ENCODE measurements at places on chromosomes 16 and 17.
A peak's percentile ranks its signal among the peaks of the same experiment; 100 is the strongest.

GRCh38 chr16:50351116-50351515 is 17.7 kb downstream of the BRD7 start:
- DNase-seq, result no peak

DNA sequence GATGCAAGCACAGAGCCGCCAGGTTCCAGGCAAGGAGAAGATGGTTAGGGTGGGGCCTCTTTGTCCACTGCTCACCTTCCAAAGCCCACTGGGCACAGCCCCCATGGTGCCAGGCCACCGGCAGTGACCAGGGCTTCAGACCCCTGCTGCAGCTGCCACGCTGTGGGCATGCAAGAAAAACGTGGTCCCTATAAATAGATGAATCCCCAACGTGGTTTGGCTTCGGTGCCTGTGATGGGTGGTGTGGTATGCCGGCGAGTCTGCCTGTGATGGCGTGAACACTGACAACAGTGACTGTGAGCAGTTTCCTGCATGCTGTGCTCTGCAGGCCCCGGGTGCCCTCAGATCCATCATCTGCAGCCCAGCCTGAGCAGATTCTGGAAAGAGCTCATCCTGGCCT is 36.6 kb downstream of the RAB11FIP4 start:
- DNase-seq, result no peak

DNA sequence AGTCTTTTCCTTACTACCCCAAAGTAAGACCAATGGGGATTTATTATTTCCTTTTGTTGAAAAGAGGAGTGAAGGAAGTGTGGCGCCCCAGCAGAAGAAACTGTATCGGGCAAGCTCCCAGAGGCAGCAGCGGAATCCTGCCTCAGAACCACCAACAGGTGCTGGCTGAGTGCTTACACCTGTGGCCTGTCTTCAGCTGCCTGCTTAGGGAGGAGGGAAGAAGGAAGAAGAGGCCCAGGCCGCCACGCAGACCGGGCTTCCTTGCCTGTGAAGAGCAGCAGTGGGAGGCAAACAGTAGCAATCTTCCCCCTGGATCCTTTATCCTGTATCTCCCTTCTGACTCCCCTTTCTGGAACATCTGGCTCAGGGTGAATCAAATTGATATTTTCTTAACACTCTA is 134.7 kb downstream of the AATF start:
- peak; percentile 84 for DNase-seq

DNA sequence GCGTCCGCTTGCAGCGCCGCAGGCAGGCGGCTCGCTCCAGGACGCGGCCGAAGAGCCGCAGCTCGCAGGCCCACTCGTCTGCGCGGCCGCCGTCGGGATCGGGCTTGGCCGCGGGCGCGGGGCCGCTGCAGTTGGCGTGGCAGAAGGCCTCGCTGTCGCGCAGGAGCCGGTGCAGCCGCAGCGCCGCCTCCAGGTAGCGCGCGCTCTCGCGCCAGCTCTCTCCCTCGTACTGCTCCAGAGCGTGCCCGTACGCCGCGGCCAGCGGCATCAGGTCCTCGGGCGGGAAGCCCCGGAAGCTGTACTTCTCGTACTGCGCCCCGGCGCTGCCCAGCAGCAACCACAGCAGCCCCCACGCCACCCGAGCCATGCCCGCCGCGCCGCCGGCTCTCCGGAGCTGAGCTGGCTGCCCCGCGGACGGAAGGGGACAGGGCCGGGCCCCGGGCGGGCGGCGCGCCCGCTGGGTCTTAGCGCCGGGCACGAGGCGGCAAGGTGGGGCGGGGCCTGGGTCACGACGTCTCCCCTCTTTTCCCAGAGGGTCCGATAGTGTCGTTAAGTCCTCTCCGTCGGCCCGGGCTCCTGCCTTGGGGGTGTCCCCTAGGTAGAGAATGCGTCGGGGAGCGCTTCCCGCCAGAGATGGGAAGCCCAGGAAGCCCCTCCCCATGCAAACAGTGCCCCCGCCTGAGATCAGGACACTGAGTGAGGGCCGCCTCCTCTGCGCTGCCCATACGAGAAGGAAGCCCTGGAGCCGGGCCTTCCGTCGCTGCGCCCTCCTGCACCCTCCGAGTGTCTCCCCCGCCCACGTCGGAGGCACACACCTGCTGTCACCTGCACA is at the start of gene P3H4:
P3H4 (minus strand) TSS at position 401 of the 832 bp plus-strand sequence; CDS start at position 367, 34 bp downstream.
- peak; percentile 77 for DNase-seq

DNA sequence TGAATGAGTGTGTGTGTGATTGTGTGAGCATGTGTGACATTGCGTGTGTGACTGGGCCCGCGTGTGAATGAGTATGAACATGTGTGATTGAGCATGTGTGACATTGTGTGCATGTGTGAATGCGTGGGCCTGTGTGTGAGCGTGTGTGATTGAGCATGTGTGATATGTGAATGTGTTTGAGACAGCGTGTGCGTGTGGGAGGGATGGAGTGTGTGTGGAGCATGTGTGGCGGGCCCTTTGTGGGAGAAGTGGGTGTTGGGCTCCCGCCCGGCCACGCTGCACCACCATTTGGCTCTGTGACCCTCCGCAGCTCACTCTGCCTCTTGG is 22.7 kb upstream of the GSE1 start:
- no peak for DNase-seq

GRCh38 chr16:89122322-89122851 is 28.7 kb downstream of the ACSF3 start:
- DNase-seq, result no peak

- no peak for DNase-seq
These were observed 5.3 kb upstream of the HSD11B2 start for GRCh38 chr16:67425580-67425979.

- DNase-seq, result no peak
These were observed 26.7 kb downstream of the KDM8 start for GRCh38 chr16:27229891-27230470.

DNA sequence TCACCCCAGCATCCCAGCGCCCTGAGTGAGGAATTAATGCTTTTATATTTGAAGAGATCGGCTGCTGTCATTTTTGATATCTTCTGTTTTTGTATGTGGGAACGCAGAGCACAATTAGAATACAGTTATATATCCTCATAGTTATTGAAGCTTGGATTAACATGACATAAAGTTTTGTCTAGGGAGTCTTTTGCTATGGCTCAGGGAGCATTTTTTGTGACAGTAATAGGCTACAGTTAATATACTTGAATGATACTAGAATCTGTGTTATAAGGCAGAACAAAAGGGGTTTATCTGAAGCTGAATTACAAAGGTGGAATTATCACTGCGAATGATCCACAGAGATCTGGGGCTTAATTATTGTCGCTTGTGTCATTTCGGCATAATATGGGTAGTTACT is 239.4 kb downstream of the MSI2 start:
- DNase-seq, result no peak

DNA sequence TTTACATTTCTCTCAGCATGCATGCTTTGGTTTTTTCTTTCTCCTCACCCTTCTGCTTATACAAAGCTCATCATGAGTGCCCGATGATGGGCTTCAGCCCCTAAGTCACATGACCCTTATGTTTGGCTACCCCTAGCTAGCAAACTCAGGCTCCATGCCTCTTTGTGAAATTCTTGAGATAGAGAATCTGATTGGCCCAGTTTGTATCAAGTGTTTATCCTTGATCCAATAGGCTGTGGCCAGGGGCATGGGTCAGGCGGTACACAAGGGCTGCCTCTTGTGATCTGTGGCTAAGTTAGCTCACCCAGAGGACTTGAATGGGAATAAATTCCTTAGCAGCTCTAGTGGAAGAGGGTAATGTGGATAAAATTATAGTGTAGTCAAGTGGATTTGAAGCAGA is 11.5 kb upstream of the TOX3 start:
- peak; percentile 6 for DNase-seq

DNA sequence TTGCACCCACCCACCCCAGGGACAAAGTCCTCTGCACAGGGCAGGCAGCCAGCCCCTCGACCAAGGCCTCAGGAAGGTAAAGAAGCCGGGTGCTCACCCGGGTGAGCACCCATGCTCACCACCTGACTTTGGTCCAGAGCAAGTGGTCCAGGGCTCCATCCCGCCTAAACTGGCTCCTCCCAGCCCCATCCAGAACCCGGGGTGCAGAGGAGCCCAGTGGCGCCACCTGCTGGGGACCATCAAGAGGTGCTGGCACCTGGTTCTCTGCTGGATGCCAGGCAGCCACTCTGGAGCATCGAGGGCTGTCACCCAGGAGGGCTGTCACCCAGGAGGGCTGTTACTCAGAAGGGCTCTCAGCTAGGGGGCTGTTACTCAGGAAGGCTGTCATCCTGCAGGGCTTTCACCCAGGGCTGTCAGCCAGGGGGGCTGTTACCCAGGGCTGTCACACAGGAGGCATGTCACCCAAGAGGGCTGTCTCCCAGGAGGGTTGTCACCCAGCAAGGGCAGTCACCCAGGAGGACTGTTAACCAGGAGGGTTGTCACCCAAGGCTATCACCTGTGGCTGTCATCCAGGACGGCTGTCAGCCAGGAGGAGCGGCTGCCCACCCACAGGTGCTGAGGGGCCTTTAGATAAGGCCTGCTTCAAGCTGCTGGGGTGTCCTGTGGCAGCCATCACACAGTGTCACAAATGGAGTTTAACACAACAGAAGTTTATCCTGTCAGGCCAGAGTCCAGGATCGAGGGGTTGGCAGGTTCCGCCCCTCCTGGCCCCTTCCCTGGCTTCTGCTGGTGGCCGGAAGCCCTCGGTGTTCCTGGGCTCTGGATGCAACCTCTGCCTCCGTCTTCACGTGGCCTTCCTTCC is 98.5 kb downstream of the TNFRSF13B start:
- DNase-seq, result no peak

DNA sequence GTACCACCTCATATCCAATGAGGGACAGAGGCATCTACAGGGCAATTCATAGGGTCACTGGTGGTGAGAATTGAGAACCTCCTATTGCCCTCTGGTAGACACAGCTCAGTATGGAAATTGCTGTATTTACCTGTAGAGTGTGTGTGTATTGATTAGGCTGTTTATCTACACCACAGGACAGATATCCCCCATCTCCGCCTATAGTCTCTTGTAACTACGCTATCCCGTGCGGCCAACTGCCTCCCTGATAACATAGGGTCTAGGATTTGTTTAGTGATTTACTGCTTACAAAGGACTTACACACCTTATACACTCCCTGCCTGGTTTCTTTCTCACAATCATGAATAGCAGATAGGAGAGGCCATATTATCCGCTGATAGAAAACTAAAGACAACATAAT is 1.7 kb upstream of the STAT3 start:
- DNase-seq, result no peak

- DNase-seq, result no peak
These were observed 353.9 kb upstream of the C16orf82 start for GRCh38 chr16:26712876-26713275.

DNA sequence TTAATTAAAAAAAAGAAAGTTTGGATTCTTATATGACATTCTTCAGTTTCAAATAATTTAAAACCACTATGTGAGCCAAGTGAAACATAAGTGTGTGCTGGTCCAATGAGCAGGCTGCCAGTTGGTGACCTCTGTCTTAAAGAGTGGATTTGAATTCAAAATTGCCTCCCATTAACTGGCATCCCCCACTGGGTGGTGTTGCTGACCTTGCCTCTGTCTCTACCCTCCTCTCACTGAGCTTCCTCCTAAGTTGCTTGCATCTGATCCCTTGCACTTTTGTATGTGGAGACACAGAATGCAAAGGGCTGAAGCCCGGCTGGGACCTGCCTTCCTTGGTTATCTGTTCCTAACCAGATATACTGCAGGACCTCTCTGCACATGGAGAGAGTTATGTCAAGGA is 160.6 kb downstream of the CYLD start:
- no peak for DNase-seq

DNA sequence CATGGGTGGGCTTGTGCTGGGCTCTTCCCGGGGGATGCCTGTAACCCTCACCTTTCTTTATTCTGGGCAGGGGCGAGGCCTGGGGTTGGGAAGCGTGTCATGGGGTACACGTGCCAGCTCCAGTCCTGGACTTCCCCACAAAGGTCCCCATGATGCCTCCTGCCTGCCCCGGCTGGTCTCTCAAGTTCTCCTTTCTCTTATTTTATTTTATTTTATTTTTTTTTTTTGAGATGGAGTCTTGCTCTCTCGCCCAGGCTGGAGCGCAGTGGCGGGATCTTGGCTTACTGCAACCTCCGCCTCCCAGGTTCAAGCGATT is 8.6 kb downstream of the ATP2A3 start:
- no peak for DNase-seq

DNA sequence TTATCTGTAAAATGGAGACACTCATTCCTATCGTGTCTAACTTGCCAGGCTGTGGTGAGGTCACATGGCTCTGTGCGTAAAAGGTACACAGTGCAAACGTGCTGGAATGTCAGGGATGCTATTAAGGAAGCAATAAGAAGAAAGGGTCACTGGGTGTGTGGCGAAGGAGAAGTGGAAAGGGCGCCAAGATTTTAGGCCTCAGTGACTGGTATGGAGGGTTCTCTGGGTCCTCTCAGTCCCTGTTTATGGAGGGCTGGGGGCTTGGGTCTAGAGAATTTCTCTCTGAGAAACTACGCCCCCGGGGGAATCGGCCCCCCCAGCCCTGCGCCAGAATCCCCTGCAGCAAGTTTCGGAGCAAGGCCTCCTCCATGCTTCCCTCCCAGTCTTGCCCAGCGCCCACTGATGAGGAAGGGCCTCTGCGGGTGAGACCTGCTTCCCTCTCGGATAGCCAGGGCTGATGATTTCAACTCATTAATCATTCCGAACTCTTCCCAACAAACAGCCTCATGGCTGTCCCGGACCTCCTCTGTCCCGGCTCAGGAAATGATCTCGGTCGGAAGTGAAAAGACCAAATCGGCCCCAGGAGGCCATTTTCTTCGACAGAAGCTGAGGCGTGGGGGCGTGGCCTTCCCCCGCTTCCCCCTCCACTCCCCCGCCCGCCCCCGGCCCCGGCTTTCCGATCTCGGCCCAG is 1.2 kb upstream of the HEXIM1 start:
- DNase-seq, result peak; percentile 93

DNA sequence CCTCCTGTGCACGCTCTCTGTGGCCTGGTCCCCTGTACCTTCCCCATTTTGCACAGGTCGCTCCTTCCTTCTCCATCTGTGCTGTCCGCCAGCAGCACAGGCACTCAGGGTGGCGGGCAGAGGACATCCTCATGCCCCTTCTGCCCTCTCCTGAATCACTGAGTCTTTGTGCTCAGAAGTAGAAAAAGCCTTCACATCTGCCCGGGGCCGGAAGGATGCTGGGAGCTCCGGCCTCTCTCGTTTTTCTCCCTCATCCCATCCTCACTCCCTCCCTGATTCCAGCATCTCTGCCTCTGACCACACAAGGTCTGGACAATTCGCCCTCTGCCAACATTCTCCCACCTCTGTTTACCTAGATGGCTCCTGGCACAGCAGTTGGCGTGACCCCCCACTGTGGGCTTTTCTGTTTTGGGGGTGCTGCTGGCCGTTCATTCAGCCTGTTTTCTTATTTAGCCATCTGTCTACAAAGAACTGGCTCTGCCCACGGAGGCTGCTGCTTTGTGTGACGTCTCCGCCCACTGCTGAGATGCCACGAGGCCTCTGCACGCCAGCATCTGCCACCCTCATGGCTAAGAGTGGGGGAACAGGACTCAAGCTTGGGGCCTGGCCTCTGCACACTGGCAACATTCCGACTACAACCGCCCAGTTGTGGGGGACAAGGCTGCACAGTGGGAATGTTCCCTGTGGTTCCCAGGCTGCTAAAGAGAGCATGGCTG is 36.7 kb downstream of the SEC14L5 start:
- DNase-seq, result no peak

GRCh38 chr17:34725008-34725407 is 145.6 kb downstream of the TMEM132E start:
- no peak for DNase-seq

Data from NCI-H2227 treated with DMSO at 0.1 percent for 48 hours (cell line).